ENCODE measurements at places on chromosomes 5 and 9. TPM values are rescaled to one million over a fixed set of nuclear protein-coding genes. Genes with fewer than 3 reads are reported as not detected.
A peak's percentile ranks its signal among the peaks of the same experiment; 100 is the strongest.

DNA sequence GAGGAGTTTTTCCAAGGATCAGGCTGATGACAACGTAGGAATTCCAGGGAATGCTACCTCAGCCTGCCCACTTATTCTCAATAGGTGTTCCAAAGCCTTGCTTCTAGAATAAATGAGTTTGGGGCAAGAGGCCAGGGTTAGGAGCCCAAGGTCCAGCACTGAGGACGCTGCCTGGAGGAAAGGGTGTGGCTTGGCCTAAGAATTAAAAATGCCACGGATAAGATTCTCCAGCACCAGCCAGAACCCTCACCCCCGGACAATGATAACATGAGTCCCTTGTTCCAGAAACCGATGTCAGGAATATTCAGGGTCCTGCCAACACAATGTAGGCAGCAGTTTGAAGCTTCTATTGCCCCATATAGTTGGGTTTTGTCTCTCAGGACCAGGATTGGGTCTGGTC is 7.6 kb downstream of the SPRY4 start:
- DNase-seq, result no peak

GRCh38 chr9:94166976-94167346 is 82.7 kb downstream of the PTPDC1 start:
- no peak for DNase-seq

DNA sequence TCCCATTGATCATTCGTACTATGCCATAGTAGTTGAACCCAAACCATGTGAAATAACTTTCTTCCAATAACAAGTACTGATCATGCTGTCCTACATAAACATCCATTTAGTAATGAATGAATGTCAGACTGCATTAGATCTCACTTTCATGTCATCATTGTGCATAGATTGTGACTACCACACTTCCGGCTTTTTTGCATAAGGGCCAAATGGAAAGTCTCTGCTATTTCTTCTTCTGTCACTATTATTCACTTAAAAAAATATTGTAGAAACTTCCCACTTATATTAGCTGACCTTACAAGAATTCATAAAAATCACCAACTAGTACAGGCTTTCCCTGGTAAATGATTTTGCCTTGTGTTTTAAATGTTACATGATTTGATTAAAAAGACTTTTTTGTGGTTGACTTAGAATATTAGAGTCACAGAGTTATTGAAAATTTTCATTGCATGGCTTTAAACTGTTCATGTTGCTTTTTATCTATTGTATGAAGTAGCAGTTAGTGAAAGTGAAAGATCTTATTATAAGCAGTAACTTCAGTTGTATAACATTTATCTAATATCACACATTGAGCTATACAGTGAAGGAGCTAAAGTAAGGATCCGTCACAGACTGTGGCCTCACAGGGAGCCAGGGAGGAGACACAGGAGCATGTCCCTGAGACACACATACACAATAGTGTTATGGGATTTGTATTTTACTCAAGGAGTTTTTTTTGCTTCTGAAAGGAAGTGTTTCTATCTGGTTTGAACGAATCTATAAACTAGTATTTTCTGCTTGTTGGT is 33.9 kb downstream of the LMNB1 start:
- no peak for DNase-seq

DNA sequence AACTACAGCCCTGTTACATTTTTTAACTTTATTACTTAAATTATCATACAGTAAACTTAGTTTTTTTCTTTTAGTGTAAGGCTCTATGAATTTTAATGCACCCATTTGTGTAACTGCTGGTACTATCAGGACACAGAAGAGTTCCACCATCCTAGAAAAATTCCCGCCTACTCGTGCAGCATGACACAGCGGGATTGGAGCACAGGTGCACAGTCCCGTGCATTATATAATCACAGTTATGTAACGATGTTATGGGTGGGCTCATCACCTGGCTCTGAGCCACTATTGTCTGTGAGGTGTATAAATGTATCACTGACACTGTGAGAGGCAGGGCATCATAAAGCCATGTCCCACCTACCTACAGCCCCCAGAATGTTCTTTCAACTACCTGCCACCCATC is 80.7 kb downstream of the DRD1 start:
- no peak for DNase-seq

- DNase-seq, result no peak
Observed at GRCh38 chr5:112929336-112930081, 7.5 kb upstream of the REEP5 start.

GRCh38 chr5:72206160-72206559 is 98.9 kb downstream of the MAP1B start:
- DNase-seq, result no peak

DNA sequence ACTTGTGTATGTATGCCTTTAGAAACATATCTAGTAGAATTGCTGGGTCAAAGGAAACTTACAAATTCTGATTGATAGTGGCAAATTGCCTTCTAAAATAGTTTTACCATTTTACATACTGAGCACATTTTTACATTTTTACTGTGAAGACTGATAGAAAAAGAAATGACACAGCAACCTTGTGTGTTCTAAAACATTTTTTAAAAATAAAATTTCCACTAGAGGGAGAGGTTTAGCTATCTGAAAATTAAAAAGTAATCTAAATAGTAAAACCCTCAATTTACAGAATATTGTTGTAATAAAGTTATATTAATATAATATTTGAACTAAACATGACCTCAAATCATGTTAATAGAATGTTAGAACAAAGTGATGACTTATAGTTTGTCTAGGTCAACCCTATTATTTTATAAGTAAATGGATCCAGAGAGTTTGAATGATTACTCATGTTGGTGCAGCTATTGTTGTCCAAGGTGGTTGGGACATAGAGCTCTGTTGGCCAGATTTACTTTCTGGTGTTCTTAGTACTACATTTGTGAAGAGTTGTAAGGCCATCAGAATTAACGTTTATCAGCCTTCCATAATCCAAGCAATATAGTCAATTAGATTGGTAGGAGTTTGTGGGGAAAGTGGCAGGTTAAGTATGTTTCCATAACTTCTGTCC is 17.2 kb downstream of the CENPP start:
- DNase-seq, result no peak

DNA sequence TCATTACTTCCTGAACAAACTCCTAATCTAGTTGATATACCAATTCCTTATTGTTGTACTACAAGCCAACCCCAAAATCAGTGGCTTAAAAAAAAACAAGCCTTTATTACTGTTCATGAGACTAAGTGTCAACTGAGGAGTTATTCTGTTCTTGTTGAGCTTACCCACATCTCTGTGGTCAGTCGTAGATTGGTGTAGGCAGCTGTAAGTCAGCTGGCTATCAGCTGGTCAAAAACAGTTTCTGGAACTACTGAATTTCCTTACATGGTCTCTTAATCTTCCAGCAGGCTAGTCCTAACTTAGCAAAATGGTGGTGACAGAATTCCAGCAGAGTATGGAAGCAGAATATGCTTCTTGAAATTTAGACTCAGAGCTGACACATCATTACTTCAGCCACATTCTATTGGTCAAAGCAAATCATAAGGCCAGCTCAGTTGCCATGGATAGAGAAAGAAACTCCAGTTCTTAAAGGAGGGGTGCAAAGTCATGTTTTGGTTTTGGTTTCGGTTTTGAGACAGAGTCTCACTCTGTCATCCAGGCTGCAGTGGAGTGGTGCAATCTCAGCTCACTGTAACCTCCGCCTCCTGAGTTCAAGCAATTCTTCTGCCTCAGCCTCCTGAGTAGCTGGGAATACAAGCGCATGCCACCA is 386.1 kb upstream of the MPDZ start:
- no peak for DNase-seq

- no peak for DNase-seq
Observed at GRCh38 chr5:178465861-178466288, 124.3 kb downstream of the COL23A1 start.

GRCh38 chr5:11709021-11709420 is 195.2 kb downstream of the CTNND2 start:
- DNase-seq, result no peak

DNA sequence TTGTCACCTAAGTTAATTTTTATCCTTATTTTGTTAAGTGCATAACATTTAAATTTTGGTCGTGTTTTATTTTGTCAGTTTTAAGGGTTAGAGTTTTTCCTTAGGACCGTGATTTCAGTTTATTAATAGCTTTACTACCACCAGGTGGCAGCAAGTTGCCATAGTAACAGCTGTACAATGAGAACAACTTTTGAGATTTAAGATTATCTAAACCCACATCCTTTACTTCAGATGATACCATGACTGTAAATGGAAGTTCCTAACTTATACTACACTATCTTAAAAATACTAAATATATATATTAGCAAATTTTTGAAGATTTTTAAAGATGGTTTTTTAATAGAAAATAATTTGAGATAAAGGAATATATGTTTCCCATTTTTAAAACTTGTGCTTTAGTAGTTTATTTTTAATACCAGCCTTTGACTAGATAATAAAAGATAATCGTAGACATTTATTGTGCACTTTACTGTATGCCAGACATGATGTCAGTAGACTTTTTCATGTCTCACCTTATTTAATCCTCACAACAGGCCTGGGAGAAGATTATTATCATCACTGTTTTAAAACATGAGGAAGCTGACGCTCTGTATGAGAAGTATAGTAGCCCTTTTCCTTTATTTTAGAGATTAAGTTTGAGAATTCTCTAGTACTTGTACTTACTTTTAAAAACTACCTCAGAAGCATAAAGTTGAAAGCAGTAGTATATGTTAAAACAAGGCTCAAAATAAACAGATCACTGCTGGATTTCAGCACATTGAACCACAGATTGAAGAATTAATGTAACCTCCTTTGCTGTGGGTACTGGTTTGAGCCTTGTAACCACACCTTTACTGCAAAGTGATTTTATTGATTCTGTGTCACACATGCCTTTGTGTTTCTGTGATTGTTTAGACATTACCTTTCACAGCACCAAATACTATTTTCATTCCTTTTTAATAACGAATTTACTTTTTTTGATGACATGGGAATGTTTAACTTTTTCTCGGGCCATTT is 27.5 kb downstream of the SREK1 start:
- peak; percentile 48 for DNase-seq

GRCh38 chr5:138033907-138034306 is 1.0 kb upstream of the FAM13B start:
- no peak for DNase-seq

- DNase-seq, result no peak
Observed at GRCh38 chr5:93428868-93429267, 152.2 kb downstream of the NR2F1-AS1 start.

- no peak for DNase-seq
Observed at GRCh38 chr5:120901199-120901598, 437.1 kb downstream of the PRR16 start.

DNA sequence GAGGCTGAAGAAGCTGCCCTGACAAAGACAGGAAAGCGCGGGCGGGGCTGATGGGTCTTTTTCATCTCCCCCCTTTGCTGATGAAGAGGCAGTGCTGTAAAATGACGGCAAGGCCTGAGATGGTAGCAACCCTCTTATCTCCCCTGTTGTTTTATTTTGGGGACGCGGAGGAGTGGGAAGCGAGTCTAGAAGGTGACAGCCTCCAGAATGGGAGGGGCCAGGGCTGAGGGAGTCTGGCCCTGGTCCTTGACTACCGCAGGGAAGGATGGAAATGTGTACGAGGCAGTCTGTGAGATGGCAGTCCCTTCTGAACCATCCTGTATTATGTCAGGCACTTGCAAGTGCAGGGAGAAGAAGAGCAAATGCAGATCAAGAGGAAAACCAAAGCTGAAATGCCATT is 46.1 kb upstream of the TCERG1 start:
- no peak for DNase-seq

DNA sequence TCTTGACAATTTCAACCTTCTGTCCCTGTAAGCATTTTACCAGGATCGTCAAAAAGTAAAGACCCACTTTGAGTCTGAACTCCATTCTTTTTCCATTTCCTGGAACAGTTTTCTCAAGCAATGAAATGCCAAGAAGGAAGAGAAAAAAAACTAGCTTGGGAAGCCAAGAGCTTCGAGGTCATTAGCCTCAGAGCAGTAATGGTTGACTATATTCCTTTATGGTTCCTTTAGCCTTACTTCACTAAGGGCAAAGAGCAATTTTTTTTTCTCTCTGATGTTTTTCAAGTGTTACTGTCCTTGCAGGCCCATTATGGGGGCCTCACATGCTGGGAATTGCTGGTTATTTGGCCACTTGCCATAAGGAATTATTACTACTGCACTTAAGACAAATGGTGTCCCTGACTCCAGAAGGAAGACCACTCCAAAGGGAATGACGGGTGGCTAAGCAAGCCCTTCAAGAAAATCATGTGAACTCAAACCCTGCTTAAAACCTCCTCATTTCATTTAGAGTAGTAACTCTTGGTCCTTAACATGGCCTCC is 37.1 kb downstream of the BNC2 start:
- no peak for DNase-seq

GRCh38 chr9:12503606-12504122 is 189.5 kb upstream of the TYRP1 start:
- DNase-seq, result no peak

DNA sequence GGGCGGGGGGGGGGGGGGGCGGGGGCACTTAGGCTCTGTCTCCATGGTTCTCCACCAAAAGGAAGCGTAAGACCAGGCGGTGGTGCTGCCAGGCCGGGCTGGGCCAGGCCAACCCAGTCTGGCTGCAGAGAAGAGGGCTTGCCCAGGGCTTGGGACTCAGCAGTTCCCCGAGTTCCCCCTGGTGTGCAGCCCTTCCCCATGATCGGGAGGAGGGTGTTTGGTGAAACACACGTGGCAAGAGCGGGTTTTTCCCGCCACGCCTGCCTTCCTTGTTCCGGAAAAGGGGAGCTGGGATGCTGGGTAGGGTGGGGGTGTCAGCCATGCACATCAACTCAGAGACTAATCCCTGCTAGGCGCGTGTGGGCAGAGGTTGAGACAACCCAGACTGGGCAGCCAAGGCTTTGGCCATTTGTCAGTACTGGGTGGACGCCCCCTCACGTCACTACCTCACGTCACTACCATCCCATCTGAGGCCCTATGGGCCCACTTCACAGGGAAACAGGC is 32.9 kb downstream of the PRRX2 start:
- DNase-seq, result peak; percentile 21

DNA sequence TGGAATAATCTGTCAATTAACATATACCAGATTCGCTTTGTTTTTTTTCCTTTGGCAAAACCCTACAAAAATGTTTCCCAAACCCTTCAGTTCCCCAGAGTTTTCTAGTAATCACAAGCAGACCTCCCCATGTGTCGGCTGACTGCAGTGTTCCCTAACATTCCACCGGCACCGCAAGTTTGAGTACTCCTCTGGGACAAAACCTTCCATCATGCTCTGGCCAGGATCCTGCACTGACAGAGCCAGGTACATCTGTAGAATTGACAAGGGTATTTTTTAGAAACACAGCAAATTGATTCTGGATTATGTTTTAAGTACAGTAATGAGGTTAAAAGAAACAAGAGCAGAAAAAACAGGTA is 174.7 kb downstream of the GAS1 start:
- DNase-seq, result no peak

DNA sequence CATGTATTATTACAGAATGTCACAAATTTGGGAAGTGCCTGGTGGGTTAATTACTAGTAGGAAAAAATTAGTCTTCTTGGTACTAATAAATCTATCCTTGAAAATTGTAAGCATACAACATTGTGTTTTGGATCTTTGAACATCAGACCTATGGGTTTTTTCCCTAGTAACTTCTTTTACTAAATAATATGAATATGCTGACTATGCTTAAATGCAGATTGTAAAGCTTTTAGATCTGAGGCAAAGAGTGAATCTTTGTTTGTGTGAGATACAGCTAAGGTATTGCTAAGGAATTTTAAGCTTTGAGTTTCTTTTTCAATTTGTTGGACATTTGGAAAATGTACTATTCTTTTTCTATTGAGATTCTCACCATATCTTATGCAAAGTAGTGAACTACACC is 390.6 kb upstream of the CCNH start:
- DNase-seq, result no peak

NR6A1 gene
- 0.61 TPM for total RNA-seq

ZNF300 gene
- 0.85 TPM for total RNA-seq

PCDHGB7 gene
- 0.07 TPM for total RNA-seq

F2RL1 gene
- 2.9 TPM for total RNA-seq

SPATA9 gene
- total RNA-seq, result not detected

PCDH12 gene
- total RNA-seq, result 1.7 TPM

C5orf58 gene
- total RNA-seq, result not detected

MEGF9 gene
- 4.6 TPM for total RNA-seq
